ENCODE measurements at places on chromosomes 5 and 9.
A peak's percentile ranks its signal among the peaks of the same experiment; 100 is the strongest.

- no peaks in the 10 kb centered on the region for H3K27me3 ChIP-seq
- H3K36me3 ChIP-seq: peaks cover 50% of the 10 kb centered on the region
- H3K4me3 ChIP-seq: no peak overlapping the region
- peaks cover 22% of the 10 kb centered on the region for H3K4me1 ChIP-seq
Observed at GRCh38 chr5:32387211-32387610, 57.3 kb downstream of the ZFR start.

- no peak for DNase-seq
- H3K27me3 ChIP-seq: peaks cover 8% of the 10 kb centered on the region
- no peaks in the 10 kb centered on the region for H3K36me3 ChIP-seq
- no peak overlapping the region for H3K27ac ChIP-seq
- H3K4me3 ChIP-seq: no peak overlapping the region
- H3K4me1 ChIP-seq: no peaks in the 10 kb centered on the region
Observed at GRCh38 chr5:168872246-168872645, 293.1 kb upstream of the PANK3 start.

DNA sequence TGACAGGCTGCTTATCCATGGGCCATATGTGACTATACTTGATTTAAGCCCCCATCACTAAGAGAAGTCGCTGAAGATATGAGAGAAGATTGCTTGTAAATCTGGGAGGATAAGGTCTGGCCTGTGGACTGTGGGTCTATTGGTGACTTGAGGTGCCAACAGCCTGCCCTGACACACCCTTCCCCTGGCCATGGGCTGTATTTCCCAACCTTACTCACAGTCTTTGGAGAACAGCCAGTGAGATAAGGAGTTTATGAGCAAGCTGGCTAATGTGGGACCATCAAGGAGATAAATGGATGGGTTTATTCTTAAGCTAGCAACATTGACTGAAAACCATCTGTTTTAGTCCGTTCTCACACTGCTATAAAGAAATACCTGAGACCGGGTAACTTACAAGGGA lies 231.3 kb downstream of the ZSWIM6 start:
- no peaks in the 10 kb centered on the region for H3K4me1 ChIP-seq
- H3K4me3 ChIP-seq: no peak overlapping the region

DNA sequence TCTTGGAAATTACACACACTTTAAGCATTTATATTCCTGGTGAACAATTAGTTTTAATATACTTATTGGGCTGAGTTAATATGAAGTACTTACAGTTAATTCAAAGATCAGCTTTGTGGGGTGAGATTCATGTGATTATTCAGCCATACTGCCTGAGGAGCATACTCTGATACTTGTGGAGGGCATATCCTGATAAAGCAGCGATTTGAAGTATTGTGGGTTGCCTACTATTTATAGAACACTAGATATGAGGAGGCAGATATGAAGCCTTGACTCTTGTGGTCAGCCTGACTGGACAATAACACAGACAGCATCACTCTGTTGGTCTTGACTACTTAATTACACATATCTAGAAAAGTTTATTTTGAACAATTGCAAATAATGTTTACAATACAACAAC lies 27.0 kb upstream of the AGGF1 start:
- peaks cover 25% of the 10 kb centered on the region for H3K27me3 ChIP-seq
- H3K27ac ChIP-seq: no peak overlapping the region
- no peak overlapping the region for H3K4me3 ChIP-seq
- no peaks in the 10 kb centered on the region for H3K36me3 ChIP-seq
- no peak for DNase-seq

DNA sequence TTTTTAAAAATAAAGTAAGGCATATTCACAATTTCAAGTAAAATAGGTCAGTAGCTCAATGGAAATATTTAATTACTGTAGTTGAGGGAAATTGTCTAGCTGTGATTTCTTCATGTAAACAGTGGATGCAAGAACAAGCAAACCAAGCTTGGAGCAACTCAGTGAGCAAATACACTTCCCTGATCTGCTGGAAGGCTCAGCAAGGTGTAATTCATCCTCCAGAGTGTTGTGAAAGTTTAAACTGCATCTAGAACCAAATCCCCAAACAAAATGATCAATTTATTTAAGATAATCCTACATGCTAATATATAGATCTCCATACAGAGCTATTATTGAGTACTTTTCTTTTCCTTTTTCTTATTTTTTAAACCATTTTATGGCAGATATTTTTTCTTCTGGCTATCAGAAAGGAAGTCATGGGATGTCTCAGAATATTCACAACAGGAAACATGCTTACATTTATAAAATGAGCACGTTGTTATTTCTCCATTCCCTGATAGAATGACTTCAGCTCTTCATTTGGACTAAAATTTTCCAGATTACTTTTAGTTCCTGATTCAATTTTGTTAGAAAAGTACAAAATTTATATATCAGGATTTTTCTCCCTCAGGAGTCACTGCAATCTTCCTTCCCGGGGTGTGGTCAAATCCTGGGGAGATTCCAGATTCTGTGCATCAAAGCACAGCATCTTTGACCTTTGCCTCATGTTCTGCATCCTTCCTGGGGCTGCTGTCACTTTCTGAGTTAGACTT lies 219.2 kb upstream of the ELL2 start:
- peaks cover 5% of the 10 kb centered on the region for H3K27me3 ChIP-seq
- no peak for DNase-seq
- no peaks in the 10 kb centered on the region for H3K4me1 ChIP-seq
- H3K4me3 ChIP-seq: no peak overlapping the region
- H3K36me3 ChIP-seq: no peaks in the 10 kb centered on the region

DNA sequence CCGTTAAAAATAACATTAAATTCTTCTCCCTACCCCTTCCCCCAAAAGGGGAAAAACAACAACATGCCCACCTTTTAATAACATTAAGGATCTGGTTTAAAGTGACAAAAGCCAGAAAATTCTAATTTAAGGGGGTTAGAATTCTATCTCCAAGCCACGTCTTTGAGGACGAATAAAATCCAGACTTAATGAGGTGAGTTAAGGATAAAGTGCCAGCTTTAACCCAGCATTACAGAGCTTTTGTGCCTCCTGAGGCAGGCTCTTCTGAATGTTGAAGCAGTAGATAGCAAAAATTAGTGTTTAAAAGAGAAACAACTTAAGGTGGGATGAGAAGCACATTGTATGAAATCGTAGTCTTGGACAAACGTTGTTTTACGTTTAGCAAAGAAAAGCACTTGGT lies 329.0 kb upstream of the MPDZ start:
- no peak overlapping the region for H3K4me3 ChIP-seq
- H3K36me3 ChIP-seq: no peaks in the 10 kb centered on the region
- no peaks in the 10 kb centered on the region for H3K4me1 ChIP-seq
- no peaks in the 10 kb centered on the region for H3K27me3 ChIP-seq
- no peak overlapping the region for H3K27ac ChIP-seq

DNA sequence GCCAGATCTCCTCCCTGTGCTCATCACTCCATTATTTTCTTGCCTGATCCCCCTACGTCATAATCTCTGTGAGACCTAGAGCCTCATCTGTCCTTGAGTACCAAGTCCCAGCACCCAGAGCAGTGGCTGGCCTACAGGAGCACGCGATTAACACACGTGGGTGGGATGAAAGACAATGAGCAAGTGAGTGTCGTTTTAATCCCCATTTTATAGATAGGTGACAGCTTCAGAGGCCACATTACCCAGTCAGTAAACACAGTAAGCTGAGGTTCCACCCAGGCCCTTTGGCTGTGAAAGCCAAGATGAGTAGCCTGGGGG lies 17.3 kb downstream of the TRUB2 start:
- peaks cover 5% of the 10 kb centered on the region for H3K36me3 ChIP-seq
- no peaks in the 10 kb centered on the region for H3K27me3 ChIP-seq
- no peak for DNase-seq
- H3K27ac ChIP-seq: no peak overlapping the region
- no peaks in the 10 kb centered on the region for H3K4me1 ChIP-seq

DNA sequence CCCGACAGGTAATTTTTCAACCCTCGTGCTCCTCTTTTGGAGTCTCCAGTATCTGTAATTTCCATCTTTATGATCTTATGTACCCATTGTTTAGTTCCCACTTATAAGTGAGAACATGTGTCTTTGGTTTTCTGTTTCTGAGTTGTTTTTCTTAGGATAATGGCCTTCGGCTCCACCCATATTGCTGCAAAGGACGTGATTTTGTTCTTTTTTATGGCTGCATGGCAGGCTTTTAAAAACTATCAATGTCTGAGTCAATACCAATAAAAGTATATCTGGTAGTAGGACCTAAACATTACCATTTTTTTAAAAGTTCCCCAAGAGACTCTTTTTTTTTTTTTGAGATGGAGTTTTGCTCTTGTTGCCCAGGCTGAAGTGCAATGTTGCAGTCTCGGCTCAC lies 3.9 kb upstream of the SLC26A2 start:
- no peak overlapping the region for H3K4me3 ChIP-seq
- peaks cover 25% of the 10 kb centered on the region for H3K4me1 ChIP-seq
- H3K27ac ChIP-seq: no peak overlapping the region
- peaks cover 6% of the 10 kb centered on the region for H3K36me3 ChIP-seq
- H3K27me3 ChIP-seq: no peaks in the 10 kb centered on the region
- no peak for DNase-seq

DNA sequence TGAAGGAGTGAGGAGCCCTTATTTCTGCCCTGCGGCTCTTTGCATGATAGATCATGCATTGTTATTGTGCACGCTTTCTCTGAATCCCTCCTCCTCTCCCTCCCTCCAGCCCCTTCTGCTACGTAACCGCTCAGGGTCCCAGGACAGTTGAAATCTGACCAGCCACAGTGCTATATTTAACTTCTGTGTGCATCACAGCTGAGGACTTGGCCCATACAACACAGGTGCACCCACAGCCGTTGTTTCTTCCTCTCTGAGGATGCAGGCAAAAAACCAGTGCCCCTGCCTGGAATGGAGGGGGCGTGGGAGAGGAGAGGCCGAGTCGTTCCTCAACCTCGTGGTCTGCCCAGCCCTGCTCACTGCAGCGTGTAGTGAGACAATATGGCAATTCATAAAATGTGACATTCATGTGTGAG lies 335.6 kb upstream of the CLINT1 start:
- DNase-seq: no peak
- H3K4me1 ChIP-seq: no peaks in the 10 kb centered on the region
- H3K27ac ChIP-seq: no peak overlapping the region
- H3K4me3 ChIP-seq: no peak overlapping the region

- no peaks in the 10 kb centered on the region for H3K36me3 ChIP-seq
- H3K4me3 ChIP-seq: no peak overlapping the region
- no peak for DNase-seq
- H3K27ac ChIP-seq: no peak overlapping the region
- H3K27me3 ChIP-seq: no peaks in the 10 kb centered on the region
Observed at GRCh38 chr5:4639946-4640345, 500.2 kb upstream of the ADAMTS16 start.

DNA sequence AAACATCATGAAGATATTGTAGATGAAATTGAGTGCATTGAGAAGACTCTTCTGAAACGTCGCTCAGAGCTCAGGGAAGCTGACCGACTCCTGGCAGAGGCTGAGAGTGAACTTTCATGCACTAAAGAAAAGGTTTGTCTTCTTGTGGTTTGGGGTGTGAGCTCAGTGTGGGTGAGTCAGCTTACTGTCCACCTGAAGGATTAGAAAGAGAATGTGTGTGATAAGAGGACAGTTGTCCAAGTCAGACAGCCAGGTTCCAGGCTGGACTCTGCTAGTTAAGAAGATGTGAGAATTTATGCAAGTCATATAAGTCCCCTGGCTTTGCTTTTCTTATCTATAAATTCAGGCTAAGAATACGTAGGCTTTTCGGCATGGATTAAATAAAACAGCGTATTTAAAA lies 46.9 kb downstream of the RAB14 start:
- H3K27me3 ChIP-seq: no peaks in the 10 kb centered on the region
- peaks cover 58% of the 10 kb centered on the region for H3K36me3 ChIP-seq
- H3K4me1 ChIP-seq: peaks cover 53% of the 10 kb centered on the region
- DNase-seq: no peak
- no peak overlapping the region for H3K4me3 ChIP-seq

DNA sequence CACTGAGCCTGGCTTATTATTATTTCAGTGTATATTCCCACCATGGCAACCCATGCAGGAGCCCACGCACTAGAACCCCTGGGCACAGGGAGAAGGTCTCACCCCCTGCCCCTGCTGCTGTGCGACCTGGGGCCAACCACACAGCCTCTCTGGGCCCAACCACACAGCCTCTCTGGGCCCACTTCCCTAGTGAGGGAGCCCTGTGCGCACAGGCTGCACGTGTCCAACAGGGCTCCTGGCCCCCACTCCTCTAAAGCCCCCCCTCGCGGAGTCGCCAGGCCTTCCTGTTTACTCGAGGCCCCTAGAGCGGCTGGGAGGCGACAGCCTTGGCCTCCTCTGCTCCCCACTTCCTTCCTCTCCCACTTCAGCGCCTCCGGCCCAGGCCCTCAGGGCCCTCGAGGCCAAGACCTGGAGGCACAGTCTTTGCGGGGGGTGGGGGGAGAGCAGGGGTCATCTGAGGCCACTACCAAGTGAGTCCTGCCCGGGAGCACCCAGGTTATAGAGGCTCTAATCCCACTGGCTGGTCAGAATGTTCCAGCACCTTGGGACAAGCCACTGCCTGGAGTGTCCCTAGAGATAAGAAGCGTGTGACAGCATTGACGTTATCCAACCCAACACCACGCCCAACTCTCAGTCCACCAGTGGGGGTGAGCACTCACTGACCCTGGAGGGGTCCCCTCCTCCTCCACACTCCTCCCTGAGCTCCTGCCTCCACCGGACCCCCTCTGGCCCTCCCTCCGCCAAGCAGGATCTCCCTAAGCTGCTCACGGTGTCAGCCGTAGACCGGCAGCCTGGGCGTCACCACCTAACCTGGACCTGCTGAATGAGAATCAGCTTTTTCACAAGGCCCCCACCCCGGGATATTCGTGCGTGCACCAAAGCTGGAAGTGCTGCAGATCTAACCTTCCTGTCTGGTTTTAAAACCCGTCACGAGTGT lies 7.9 kb upstream of the ENG start:
- H3K4me3 ChIP-seq: no peak overlapping the region
- peaks cover 27% of the 10 kb centered on the region for H3K4me1 ChIP-seq
- peak overlapping the region; percentile 73 for H3K27ac ChIP-seq

- H3K27ac ChIP-seq: no peak overlapping the region
- DNase-seq: no peak
- peaks cover 31% of the 10 kb centered on the region for H3K4me1 ChIP-seq
Observed at GRCh38 chr5:62581836-62582597, 3.4 kb downstream of the LRRC70 start.

GRCh38 chr9:128397831-128398230 lies 22.8 kb upstream of the CERCAM start:
- H3K27ac ChIP-seq: no peak overlapping the region
- no peak overlapping the region for H3K4me3 ChIP-seq
- H3K36me3 ChIP-seq: peaks cover 3% of the 10 kb centered on the region

- H3K36me3 ChIP-seq: peaks cover 20% of the 10 kb centered on the region
- no peaks in the 10 kb centered on the region for H3K27me3 ChIP-seq
- peaks cover 14% of the 10 kb centered on the region for H3K4me1 ChIP-seq
- no peak for DNase-seq
- H3K27ac ChIP-seq: no peak overlapping the region
- H3K4me3 ChIP-seq: no peak overlapping the region
Observed at GRCh38 chr9:112699230-112699629, 18.7 kb downstream of the INIP start.
